Left ventricle myocardium superior (tissue), 1 donor: ENCODE measurements at places on chromosomes 6 and 20. TPM values are rescaled to one million over a fixed set of nuclear protein-coding genes. Genes with fewer than 3 reads are reported as not detected.

Gene CSE1L
- total RNA-seq = 40.0 TPM

Gene CST7
- 0.92 TPM for total RNA-seq

Gene POU5F1
- total RNA-seq = 0.67 TPM

Gene ZFP64
- total RNA-seq = 9.3 TPM

DNA sequence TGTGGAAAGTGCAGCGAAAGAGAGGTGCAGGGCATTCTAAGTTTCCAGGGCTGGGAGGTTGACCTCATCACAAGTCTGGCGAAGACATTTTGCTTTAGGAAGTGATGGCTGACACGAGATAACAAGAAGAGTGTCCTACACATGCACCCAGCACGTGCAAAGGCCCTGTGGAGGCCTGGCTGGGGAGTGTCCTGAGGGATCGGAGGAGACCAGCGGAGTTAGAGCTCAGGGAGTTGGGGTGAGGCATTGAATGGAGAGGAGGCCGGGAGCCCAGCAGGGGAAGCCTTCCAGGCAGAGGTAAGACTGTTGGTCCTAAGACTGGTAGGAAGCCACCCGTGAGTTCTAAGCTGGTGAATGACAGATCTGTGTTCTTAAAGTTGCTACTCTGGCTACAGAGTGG is 58.4 kb downstream of the PPP1R14C start:
- no peak for DNase-seq

DNA sequence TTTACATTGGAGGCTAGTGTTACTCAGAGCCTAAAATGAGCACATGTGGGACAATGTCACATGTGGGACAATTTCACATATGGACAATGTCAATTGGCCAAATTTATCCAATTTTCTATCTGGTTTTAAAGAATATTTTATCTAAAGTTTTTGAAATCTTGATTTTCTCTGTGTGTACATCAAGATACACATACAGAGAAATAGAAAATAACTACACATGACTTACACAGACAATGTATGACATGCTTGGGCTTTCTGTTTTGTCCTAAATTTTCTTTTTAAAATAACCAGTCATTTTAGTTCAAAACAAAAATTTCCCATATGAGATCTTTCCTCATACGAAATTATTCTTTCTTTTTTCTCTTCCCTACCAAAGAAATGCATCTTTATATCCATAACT is 24.6 kb downstream of the GGTLC1 start:
- no peak for DNase-seq

DNA sequence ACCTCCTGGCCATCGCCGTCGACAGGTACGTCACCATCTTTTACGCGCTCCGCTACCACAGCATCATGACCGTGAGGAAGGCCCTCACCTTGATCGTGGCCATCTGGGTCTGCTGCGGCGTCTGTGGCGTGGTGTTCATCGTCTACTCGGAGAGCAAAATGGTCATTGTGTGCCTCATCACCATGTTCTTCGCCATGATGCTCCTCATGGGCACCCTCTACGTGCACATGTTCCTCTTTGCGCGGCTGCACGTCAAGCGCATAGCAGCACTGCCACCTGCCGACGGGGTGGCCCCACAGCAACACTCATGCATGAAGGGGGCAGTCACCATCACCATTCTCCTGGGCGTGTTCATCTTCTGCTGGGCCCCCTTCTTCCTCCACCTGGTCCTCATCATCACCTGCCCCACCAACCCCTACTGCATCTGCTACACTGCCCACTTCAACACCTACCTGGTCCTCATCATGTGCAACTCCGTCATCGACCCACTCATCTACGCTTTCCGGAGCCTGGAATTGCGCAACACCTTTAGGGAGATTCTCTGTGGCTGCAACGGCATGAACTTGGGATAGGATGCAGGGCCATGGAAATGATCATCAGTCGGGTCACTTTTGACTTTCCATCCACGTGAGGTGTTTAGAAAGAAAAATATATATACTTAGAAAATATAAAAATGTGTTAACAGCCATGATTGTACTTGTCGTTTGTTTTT is 868 bp downstream of the MC3R start:
- no peak for DNase-seq

- DNase-seq = no peak
These were observed 242.3 kb downstream of the TBX18 start for GRCh38 chr6:84522135-84522549.

DNA sequence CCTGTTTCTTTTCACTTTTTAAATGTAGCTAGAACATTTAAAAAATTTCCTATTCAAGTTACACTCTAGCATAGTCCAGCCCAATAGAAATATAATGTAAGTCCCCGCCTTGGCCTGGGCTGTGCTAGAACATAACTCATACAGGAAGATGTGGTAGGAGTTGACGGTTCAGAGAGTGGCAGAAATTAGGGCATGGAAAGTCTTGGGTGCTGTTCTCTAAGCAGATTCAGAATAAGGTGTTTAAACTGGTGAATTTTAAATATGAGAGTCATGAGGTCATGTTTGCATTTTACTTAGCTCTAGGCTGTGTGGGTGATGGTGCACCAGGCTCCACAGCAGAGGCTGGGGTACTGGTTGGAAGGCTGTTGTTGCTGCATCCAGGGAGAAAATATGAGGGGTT is 256.5 kb downstream of the FARS2 start:
- DNase-seq = no peak

DNA sequence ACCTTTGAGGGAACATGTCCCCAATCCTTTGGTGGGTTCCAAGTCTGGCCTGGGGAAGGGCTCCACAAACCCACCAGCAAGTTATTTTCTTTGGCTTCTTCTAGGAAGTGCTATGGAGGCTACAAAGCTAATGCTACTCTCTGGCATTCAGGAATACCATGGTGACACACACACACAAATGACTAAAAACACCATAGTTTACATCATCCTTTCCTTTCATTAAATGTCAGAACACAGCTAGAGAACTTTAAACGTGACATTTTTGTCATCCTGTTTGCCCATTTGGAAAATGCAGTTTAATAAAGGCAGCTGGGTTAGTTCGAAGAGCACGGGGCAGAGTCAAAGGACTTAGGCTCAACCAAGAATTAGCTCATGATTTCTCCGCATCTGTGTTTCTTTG is 40.2 kb upstream of the PROKR2 start:
- no peak for DNase-seq

- DNase-seq = no peak
These were observed 4.3 kb downstream of the KIF3B start for GRCh38 chr20:32281711-32282110.

DNA sequence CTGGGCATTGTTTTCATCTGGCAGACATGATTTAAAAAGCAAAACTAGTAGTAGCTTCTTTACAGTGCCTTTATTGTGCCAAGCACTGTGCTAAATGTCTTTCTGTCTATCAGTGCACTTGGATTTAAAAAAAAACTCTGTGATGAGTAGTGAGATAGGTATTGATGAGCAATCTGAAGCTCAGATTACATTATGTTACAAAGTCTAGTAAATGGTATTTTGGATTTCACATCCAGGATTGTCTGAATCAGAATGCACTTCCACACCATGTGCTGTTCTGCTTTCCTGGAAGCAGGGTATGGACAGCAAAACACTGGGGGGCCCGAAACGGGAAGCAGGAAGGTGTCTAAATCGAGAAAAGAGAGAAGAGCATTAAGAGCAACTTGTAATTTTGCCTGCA is 103.4 kb upstream of the CCN2 start:
- DNase-seq = no peak

GRCh38 chr20:25237610-25238318 is 10.1 kb upstream of the PYGB start:
- no peak for DNase-seq

- DNase-seq = no peak
These were observed 550.0 kb downstream of the EYS start for GRCh38 chr6:65157025-65157424.

- DNase-seq = no peak
These were observed 160.2 kb downstream of the GMPR start for GRCh38 chr6:16398587-16398986.

DNA sequence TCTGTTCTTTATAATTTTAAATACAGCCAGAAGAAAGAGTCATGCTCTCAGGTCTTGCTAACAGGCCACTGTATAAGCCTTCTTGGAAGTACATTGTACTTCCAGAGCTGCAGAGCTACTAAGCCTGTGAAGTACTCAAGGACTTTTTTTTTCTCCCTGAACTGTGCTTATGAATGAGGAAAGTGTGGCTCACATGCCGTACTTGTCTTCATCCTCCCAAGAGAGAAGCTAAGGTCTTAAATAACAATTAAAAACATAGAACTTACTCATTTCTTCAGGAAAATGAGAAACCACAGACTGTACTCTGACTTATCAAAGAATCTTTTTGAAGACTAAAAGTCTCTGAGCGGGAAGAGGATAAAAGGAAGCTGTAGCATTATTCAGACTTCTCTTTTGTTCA is 218.3 kb downstream of the HTR1B start:
- no peak for DNase-seq

GRCh38 chr6:62740596-62740995 is 454.6 kb upstream of the KHDRBS2 start:
- peak; percentile 17 for DNase-seq

GRCh38 chr20:30937790-30938189 is 319.7 kb upstream of the DEFB115 start:
- DNase-seq = no peak
